CD8-positive, alpha-beta memory T cell (primary cell): ENCODE measurements at places on chromosomes 11 and 22. TPM values are rescaled to one million over a fixed set of nuclear protein-coding genes. Genes with fewer than 3 reads are reported as not detected.
A peak's percentile ranks its signal among the peaks of the same experiment; 100 is the strongest.

DNA sequence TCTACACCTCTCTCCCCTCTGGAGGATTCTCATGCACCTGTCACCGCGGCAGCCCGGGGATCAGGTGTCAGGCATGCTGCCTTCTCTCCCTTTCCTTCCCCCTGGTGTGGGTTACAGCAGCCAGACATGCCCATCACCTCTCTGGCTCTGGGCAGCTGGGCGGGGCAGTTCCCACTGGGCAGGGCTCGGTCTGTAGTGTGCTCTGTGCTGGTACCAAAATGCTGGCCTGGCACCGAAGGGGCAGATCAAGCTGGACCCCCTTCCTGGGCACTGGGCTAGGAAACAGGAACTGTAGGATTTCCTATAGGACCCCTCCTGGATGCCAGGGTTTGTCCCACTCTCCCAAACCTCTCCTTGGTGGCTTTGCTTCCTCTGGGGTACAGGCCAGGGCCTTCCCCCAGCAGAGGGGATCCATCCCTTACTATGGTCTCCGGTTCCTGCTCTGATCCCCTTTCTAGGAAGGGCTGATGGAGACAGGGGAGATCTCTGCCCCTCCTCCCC, 821 bp downstream of the GAL3ST1 start:
- no peak overlapping the region for H3K4me3 ChIP-seq
- H3K27me3 ChIP-seq = no peaks in the 10 kb centered on the region
- no peak for DNase-seq
- peaks cover 8% of the 10 kb centered on the region for H3K36me3 ChIP-seq
- H3K27ac ChIP-seq = no peak overlapping the region
- no peaks in the 10 kb centered on the region for H3K4me1 ChIP-seq

- no peak for DNase-seq
- no peak overlapping the region for H3K4me3 ChIP-seq
- no peaks in the 10 kb centered on the region for H3K36me3 ChIP-seq
- no peaks in the 10 kb centered on the region for H3K4me1 ChIP-seq
- no peak overlapping the region for H3K27ac ChIP-seq
These were observed 19.9 kb downstream of the PACSIN2 start for GRCh38 chr22:42994917-42995562.

DNA sequence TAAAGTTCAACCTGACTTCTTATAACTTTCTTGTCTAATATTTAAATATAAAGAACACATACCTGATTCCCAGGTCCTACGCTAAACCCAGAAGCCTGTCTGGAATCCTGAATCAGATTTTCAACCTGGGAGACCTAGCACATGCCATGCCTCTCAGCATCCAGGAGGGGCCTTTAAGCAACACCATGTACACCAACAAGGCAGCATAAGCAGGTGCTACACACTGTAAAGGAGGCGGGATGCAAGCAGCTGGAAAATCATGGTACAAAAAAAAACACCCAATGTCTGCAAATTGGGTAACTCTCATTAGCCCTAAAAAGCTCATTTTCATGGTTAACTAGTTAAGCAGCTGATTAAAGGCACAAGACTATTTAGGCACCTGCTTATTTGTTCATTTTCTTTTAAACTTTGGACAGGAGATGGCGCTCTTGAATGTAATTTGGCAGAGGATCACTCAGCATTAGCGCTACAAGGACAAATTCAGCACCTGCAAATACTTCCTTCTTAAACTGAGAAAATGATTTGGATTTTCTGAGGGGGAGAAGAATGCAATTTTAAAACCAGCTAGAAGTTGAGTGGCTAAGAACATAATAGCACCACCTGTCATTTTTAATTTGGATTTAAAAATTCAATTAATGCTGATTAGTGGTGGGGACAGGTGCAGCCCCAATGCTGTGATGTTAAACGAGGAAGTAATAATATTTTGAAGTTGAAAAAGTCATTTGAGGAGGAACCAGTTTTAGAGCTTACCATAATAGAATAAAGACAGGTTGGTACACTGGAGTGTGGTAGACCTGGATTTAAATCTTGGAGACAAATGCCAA, 104.0 kb downstream of the FAR1 start:
- H3K27me3 ChIP-seq = no peaks in the 10 kb centered on the region
- H3K27ac ChIP-seq = no peak overlapping the region
- no peak overlapping the region for H3K4me3 ChIP-seq
- H3K4me1 ChIP-seq = no peaks in the 10 kb centered on the region
- no peaks in the 10 kb centered on the region for H3K36me3 ChIP-seq
- DNase-seq = peak; percentile 67

DNA sequence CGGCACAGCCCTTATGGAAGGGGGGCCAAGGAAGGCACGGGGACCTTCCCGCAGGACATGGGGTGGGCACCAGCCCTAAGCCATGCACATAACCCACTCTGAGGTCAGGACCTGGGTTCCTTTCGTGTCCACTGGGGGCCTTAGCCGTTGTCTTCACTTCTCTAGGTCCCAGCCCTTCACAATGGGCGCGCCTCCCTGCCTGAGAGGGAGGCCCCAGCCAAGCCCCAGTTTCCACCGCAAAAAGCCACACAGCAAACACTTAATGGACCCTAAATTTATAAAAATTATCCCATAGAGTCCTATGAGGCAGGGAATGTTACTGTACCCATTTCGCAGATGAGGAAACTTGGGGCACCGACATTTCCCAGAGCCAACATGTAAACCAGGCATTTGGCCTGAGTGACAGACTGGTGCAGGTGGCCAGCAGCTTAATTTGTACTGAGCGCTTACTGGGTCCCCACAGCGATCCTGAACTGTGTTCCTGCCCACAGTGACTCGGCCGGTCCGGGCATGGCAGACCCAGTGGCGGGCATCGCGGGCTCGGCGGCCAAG, 1.2 kb downstream of the GAS2L1 start:
- no peak for DNase-seq
- H3K4me3 ChIP-seq = no peak overlapping the region
- no peaks in the 10 kb centered on the region for H3K36me3 ChIP-seq

DNA sequence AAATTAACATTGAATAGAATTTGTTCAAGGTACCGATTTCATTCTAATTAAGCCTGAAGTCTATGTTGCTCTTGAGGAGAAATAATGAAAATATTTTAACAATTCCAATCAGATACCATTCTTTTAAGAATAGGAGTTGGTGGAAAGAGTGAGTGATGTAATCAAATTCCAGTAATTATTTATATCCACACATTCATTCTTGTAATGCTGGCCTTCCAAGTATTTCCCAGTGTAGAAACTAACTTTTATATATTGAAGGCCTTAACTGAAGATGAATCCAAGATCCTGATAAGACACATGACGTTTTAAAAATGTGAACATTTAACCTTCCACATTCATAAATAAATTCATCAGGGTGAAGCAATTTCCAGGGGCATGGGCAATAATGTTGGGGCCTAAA, 36.6 kb upstream of the PAX6 start:
- no peak overlapping the region for H3K4me3 ChIP-seq
- no peaks in the 10 kb centered on the region for H3K27me3 ChIP-seq
- no peak for DNase-seq
- no peaks in the 10 kb centered on the region for H3K36me3 ChIP-seq
- no peak overlapping the region for H3K27ac ChIP-seq

GRCh38 chr22:48103126-48103875, 1340.9 kb downstream of the TBC1D22A start:
- no peak overlapping the region for H3K27ac ChIP-seq
- DNase-seq = no peak
- peaks cover 16% of the 10 kb centered on the region for H3K4me1 ChIP-seq
- no peaks in the 10 kb centered on the region for H3K36me3 ChIP-seq

DNA sequence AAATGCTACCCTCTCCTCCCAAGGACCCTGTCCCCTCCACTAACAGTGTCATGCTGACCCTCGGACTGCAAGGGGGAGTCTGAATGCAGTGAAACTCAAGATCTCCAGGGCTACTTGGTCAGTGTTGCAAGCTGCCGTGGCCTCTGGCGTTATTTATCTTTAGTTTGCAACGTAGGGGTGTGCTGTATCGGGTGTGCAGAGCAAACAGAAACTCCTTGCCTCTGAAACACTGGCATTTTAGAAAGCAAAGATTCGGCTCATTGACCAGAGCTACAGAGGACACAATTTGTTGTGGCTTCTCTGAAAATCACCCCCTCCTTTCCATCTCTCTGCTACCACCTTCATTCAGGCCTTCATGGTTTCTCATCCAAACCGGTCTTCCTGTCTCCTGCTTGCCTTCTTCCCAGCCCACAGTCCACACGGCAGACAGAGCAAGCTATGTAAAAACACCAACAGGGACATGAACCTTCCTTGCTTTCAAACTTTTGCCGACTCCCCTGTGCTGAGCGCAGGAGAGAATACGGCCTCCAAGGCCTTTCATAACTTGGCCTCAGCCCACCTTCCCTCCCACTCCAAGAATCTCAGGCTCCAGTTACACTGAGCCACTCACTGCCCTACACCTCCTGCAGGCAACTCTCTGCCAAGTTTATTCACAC, 14.9 kb downstream of the FZD4 start:
- H3K27me3 ChIP-seq = no peaks in the 10 kb centered on the region
- H3K27ac ChIP-seq = peak overlapping the region; percentile 48
- DNase-seq = no peak
- H3K36me3 ChIP-seq = no peaks in the 10 kb centered on the region
- H3K4me3 ChIP-seq = no peak overlapping the region

- no peak overlapping the region for H3K4me3 ChIP-seq
- H3K27me3 ChIP-seq = peaks cover 4% of the 10 kb centered on the region
- no peak overlapping the region for H3K27ac ChIP-seq
- no peaks in the 10 kb centered on the region for H3K4me1 ChIP-seq
- DNase-seq = no peak
These were observed 10.0 kb upstream of the TNNT3 start for GRCh38 chr11:1909524-1909923.

DNA sequence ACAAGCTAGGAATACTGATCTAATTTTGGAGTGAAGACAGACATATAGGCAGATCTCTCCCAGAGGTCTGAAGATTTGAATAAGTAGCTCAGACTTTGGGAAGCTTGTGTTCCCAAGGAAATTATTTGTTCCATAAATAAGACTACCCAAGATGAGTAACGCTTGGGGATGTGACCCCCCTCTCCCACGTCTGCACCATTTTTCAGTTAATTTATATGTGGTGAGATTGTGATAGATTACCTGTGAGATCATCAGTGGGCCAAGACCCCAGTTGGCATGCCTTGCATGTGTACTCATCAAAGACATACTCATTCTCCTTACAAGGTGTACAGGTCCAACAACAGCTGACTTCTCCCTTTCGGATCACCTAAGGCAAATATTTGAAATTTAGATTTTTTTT, 252.8 kb upstream of the CTSC start:
- no peak overlapping the region for H3K27ac ChIP-seq
- H3K36me3 ChIP-seq = no peaks in the 10 kb centered on the region
- H3K27me3 ChIP-seq = no peaks in the 10 kb centered on the region
- no peak overlapping the region for H3K4me3 ChIP-seq

- no peaks in the 10 kb centered on the region for H3K4me1 ChIP-seq
- no peak for DNase-seq
- H3K27me3 ChIP-seq = no peaks in the 10 kb centered on the region
- no peak overlapping the region for H3K27ac ChIP-seq
- H3K36me3 ChIP-seq = peaks cover 17% of the 10 kb centered on the region
These were observed 88.9 kb upstream of the CLNS1A start for GRCh38 chr11:77726524-77726923.

The SCGB1C1 gene
- total RNA-seq = not detected

The PNPLA5 gene
- not detected for total RNA-seq

The CASP5 gene
- total RNA-seq = not detected

The GP1BB gene
- not detected for total RNA-seq

The APOA5 gene
- not detected for total RNA-seq

The TTC9C gene
- 37.2 TPM for total RNA-seq

The CDHR5 gene
- total RNA-seq = not detected

The RASL10A gene
- not detected for total RNA-seq

The C11orf71 gene
- total RNA-seq = 9.3 TPM

The OR52N4 gene
- total RNA-seq = 0.48 TPM
